CD4-positive, alpha-beta memory T cell (primary cell): ENCODE measurements at places on chromosomes 7 and 10. TPM values are rescaled to one million over a fixed set of nuclear protein-coding genes. Genes with fewer than 3 reads are reported as not detected.

PRLHR gene
- total RNA-seq = not detected

NKX1-2 gene
- total RNA-seq = not detected

ASAH2 gene
- 4.8 TPM for total RNA-seq

NEUROD6 gene
- total RNA-seq = not detected

SORCS1 gene
- not detected for total RNA-seq

VAX1 gene
- not detected for total RNA-seq

BMS1 gene
- total RNA-seq = 18.9 TPM

CRYGN gene
- not detected for total RNA-seq

TMEM196 gene
- not detected for total RNA-seq

GRK5 gene
- total RNA-seq = 26.7 TPM

FAM237B gene
- not detected for total RNA-seq

PGAM1 gene
- 95.7 TPM for total RNA-seq

CDK5 gene
- 7.5 TPM for total RNA-seq

SEMA3D gene
- total RNA-seq = not detected

SPDYE9 gene
- total RNA-seq = not detected

SPDYE16 gene
- 0.73 TPM for total RNA-seq

TAS2R41 gene
- 0.61 TPM for total RNA-seq

ALOX5 gene
- 3.1 TPM for total RNA-seq

KAZALD1 gene
- total RNA-seq = not detected

SORBS1 gene
- 0.93 TPM for total RNA-seq

MOGAT3 gene
- total RNA-seq = not detected

USP6NL gene
- total RNA-seq = 4.8 TPM

MSMB gene
- not detected for total RNA-seq

C10orf53 gene
- not detected for total RNA-seq

METTL27 gene
- total RNA-seq = 7.6 TPM

CNNM1 gene
- total RNA-seq = 0.75 TPM

ZNF503 gene
- not detected for total RNA-seq

CYP17A1 gene
- not detected for total RNA-seq

CPA2 gene
- not detected for total RNA-seq

PIK3CG gene
- total RNA-seq = 32.3 TPM

ST8SIA6 gene
- 0.58 TPM for total RNA-seq

CDK1 gene
- total RNA-seq = 1.3 TPM

GDF2 gene
- not detected for total RNA-seq

SUGCT gene
- 1.7 TPM for total RNA-seq

SPDYE2B gene
- total RNA-seq = not detected

ASZ1 gene
- not detected for total RNA-seq

SLC39A12 gene
- not detected for total RNA-seq

EBLN1 gene
- total RNA-seq = not detected

CALHM3 gene
- total RNA-seq = not detected

UBN2 gene
- 23.6 TPM for total RNA-seq

ASL gene
- 13.7 TPM for total RNA-seq

MINPP1 gene
- 8.2 TPM for total RNA-seq

ACSM6 gene
- total RNA-seq = not detected

SPDYE6 gene
- total RNA-seq = not detected

ZEB1 gene
- 68.7 TPM for total RNA-seq

GCK gene
- total RNA-seq = 0.33 TPM

LIPM gene
- not detected for total RNA-seq

CYP2E1 gene
- 2.8 TPM for total RNA-seq

GRID1 gene
- total RNA-seq = not detected

SPDYE5 gene
- total RNA-seq = not detected

SNX13 gene
- 34.6 TPM for total RNA-seq

ITGA8 gene
- not detected for total RNA-seq

INHBA gene
- 0.14 TPM for total RNA-seq

TPST1 gene
- 1.2 TPM for total RNA-seq
